ENCODE measurements at places on chromosomes 6 and 20. TPM values are rescaled to one million over a fixed set of nuclear protein-coding genes. Genes with fewer than 3 reads are reported as not detected.

DNA sequence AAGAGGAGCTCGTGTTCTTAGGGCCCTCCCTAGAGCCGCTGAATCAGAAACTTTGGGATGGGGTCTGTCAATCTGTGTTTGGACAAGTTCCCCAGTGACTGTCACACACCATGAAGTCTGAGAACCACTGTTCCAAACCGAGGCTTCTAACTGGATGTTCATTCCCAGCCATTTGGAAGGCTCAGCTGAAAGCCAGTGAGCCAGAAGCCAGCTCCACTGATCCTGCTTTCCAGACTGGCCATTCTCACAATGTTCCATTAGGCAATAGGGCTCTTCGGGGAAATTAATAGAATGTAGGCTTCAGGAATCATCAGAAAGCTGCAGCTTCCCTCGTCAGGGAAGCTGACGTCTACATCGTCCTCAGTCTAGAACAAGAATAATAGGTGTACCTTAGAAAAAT, 90.8 kb upstream of the QKI start:
- no peak overlapping the region for H3K27ac ChIP-seq
- no peaks in the 10 kb centered on the region for H3K4me1 ChIP-seq
- H3K4me3 ChIP-seq: no peak overlapping the region

DNA sequence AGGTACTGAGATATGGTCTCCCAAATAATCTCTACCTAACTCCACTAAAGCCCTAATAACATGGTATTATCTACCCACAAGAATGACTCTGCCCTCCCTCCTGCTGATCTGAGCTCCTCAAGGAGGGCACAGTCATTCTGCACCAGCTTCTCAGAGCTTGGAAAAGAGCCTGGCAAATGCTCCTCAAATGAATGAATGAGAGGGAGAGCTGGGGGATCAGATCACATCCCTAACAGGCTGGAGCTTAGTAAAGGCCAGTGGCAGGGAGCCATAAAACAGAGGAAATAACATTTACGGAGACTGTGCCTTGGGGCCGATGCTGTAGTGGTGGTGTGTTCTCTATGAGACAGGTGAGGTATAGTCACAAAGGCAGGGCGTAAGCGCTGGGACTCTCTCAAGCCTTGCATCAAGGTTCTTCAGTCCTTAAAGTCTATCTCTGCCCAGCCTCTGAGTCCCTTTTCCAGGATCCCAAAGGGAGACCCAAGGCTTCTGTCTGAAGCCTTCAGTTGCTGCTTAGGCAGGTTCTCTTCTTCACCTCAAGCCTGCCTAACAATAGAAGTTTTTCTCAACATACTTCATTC, 7.2 kb upstream of the NNAT start:
- peaks cover 71% of the 10 kb centered on the region for H3K36me3 ChIP-seq
- no peak overlapping the region for H3K27ac ChIP-seq
- H3K27me3 ChIP-seq: no peaks in the 10 kb centered on the region
- no peak overlapping the region for H3K4me3 ChIP-seq
- DNase-seq: no peak

GRCh38 chr6:110180228-110181008, at the start of gene CDC40:
CDC40 (plus strand) TSS chr6:110180427; CDS start chr6:110180445, 18 bp downstream.
- no peaks in the 10 kb centered on the region for H3K27me3 ChIP-seq
- DNase-seq: peak; percentile 38
- peaks cover 2% of the 10 kb centered on the region for H3K4me1 ChIP-seq
- peak within 1 kb of the TSS; percentile 79 for H3K4me3 ChIP-seq
- peak within 1 kb of the TSS; percentile 40 for H3K27ac ChIP-seq
- H3K36me3 ChIP-seq: no peaks in the 10 kb centered on the region

DNA sequence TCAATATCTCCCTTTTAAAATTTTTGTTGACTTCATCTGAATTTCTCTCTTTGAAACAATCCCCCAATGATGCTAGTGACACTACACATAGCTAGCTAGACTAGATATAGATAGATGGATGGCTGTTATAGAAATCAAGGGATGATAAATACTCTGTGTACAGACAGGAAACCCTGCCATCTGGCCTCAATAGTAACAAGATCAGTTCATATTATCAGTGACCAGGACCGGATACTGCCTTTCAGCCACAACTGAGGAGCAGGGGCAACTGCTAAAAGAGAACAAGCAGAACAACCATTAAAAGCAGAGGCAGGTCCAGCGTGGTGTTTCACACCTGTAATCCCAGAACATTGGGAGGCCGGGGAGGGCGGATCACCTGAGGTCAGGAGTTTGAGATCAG, 118.3 kb upstream of the FAM184A start:
- H3K27ac ChIP-seq: no peak overlapping the region
- no peaks in the 10 kb centered on the region for H3K4me1 ChIP-seq
- DNase-seq: no peak
- peaks cover 32% of the 10 kb centered on the region for H3K36me3 ChIP-seq
- no peak overlapping the region for H3K4me3 ChIP-seq

- no peak overlapping the region for H3K4me3 ChIP-seq
- H3K27me3 ChIP-seq: no peaks in the 10 kb centered on the region
- no peak overlapping the region for H3K27ac ChIP-seq
- H3K36me3 ChIP-seq: peaks cover 31% of the 10 kb centered on the region
Measured at GRCh38 chr6:154499855-154500589, 10.5 kb downstream of the CNKSR3 start.

DNA sequence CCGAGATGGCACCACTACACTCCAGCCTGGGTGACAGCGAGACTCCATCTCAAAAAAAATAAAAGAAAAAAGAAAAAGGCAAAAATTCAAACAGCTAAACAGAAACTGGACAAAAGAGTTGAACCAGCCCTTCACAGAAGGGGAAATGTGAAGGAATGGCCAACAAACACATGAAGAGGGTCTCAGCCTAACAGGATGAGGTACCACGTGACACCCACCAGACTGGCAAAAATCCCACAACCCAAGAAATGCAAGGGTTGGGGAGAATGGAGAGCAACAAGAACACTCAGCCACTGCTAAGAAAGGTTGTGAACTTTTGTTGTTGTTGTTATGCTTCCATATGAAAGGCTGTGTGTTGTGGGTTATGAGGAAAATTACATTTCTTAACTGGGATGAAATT, 357.7 kb downstream of the PREX1 start:
- no peaks in the 10 kb centered on the region for H3K36me3 ChIP-seq
- H3K27me3 ChIP-seq: peaks cover 5% of the 10 kb centered on the region
- H3K4me3 ChIP-seq: no peak overlapping the region
- no peaks in the 10 kb centered on the region for H3K4me1 ChIP-seq

- H3K4me3 ChIP-seq: no peak overlapping the region
- H3K27me3 ChIP-seq: peaks cover 7% of the 10 kb centered on the region
- no peaks in the 10 kb centered on the region for H3K4me1 ChIP-seq
- H3K27ac ChIP-seq: no peak overlapping the region
- no peaks in the 10 kb centered on the region for H3K36me3 ChIP-seq
Measured at GRCh38 chr6:56927538-56928453, 27.1 kb upstream of the BEND6 start.

DNA sequence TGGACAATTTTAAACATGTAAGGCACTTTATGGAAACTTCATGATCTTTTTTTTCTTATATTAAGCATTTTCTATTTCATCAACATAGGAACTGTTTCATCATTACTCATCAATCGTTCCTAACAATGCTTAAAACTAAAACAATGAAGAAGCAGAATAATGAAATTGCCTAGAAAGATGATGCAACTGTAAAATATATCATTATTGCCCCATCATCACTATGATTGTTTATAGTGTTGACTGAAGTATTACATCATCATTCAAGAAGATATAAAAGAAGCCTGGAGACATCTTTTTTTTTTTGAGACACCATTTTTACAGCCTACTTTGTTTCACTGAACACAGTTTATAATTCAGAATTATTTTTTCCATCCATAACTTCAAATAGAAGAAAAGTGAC, 147.2 kb downstream of the TRDN start:
- H3K36me3 ChIP-seq: no peaks in the 10 kb centered on the region
- DNase-seq: no peak
- H3K4me3 ChIP-seq: no peak overlapping the region
- H3K27ac ChIP-seq: no peak overlapping the region

- no peaks in the 10 kb centered on the region for H3K27me3 ChIP-seq
- no peak overlapping the region for H3K27ac ChIP-seq
- DNase-seq: no peak
- H3K4me3 ChIP-seq: no peak overlapping the region
- no peaks in the 10 kb centered on the region for H3K36me3 ChIP-seq
Measured at GRCh38 chr20:57999465-58000111, 228.9 kb downstream of the ANKRD60 start.

GRCh38 chr20:25270829-25271251, 23.0 kb downstream of the PYGB start:
- DNase-seq: no peak
- no peak overlapping the region for H3K4me3 ChIP-seq
- H3K27ac ChIP-seq: no peak overlapping the region
- H3K4me1 ChIP-seq: no peaks in the 10 kb centered on the region

DNA sequence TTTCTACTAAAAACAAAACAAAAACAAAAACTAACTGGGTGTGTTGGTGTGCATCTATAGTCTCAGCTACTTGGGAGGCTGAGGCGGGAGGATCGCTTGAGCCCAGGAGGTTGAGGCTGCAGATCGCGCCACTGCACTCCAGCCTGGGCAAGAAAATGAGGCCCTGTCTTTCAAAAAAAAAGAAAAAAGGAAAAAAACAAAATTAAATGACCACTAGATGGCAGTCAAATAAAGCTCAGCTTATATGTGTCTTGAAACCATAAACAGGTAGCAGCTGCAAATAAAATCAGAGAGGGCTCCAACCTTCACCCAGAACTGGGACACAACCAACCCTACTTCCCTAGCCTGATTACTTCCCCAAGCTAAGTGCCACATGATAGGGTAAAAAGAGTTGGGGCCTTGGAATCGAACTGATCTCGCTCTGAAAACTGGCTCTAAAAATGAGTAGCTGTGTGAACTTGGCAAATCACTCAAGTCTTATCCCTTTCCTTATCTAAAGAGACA, 67.1 kb upstream of the ADGRF4 start:
- H3K27me3 ChIP-seq: no peaks in the 10 kb centered on the region
- peaks cover 28% of the 10 kb centered on the region for H3K4me1 ChIP-seq
- H3K27ac ChIP-seq: peak overlapping the region; percentile 1
- H3K36me3 ChIP-seq: no peaks in the 10 kb centered on the region
- peak; percentile 45 for DNase-seq

GRCh38 chr6:13479971-13480434, 7.4 kb downstream of the GFOD1 start:
- H3K27me3 ChIP-seq: peaks cover 16% of the 10 kb centered on the region
- no peaks in the 10 kb centered on the region for H3K36me3 ChIP-seq
- no peak overlapping the region for H3K27ac ChIP-seq
- no peak overlapping the region for H3K4me3 ChIP-seq
- no peaks in the 10 kb centered on the region for H3K4me1 ChIP-seq

GRCh38 chr6:97841763-97842162, 558.7 kb upstream of the MMS22L start:
- no peak overlapping the region for H3K4me3 ChIP-seq
- no peak overlapping the region for H3K27ac ChIP-seq
- no peaks in the 10 kb centered on the region for H3K27me3 ChIP-seq
- H3K36me3 ChIP-seq: no peaks in the 10 kb centered on the region

DNA sequence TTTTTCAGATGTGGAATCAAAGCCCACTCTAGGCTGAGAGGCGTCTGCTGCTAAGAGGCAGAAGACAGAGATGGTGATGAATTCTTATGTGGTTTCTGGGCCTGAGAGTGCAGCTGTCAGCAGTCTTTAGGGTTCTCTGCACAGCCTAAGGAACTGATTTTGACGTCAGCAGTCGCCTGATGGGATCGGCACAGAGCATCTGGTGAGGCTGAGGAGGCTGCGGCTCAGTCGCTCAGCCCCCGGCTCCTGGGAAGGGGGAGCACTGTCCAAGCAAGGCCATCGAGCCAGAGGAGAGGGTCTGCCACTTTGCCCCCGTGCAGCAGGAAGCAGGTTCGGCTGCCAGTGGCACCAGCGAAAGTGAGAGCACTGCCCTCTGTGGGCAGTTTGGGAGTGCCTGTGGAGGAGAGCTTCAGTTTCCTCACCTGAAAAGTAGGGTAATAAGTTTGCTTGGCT, 92.5 kb downstream of the TCP11 start:
- H3K27me3 ChIP-seq: no peaks in the 10 kb centered on the region
- peak; percentile 60 for DNase-seq
- peaks cover 51% of the 10 kb centered on the region for H3K4me1 ChIP-seq
- no peak overlapping the region for H3K4me3 ChIP-seq
- peak overlapping the region; percentile 63 for H3K27ac ChIP-seq

- DNase-seq: no peak
- no peak overlapping the region for H3K27ac ChIP-seq
- no peaks in the 10 kb centered on the region for H3K27me3 ChIP-seq
Measured at GRCh38 chr6:34213772-34214171, 22.9 kb upstream of the HMGA1 start.

DNA sequence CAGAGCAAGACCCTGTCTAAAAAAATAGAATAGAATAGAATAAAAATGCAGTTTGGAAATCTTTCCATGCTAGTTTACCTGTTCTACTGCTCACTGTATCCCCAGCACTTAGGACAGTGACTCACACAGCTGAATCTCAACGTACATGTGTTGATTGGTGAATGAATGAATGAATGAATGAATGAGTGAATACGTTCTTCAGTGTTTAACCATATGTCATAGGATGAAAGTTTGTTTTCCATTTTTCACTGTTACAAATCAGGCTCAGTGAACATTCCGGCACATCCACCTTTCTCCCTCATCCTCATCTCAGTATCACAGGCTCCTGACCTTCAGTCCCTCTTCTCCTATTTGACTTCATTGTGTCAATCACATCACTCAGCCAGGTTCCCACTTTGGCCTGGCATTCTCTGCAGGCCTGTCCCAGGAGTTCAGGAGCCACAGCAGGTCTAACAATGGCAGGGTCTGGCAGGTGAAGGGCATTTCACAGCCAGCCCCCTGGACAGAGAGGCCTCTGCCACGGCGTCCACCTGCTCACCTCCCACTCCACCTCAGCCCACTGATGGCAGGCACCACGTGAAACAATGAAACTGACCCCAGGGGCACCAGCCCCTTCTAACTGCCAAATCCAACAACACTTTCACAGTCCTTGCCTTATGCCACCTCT, 7.9 kb downstream of the ZC3H12D start:
- no peak overlapping the region for H3K4me3 ChIP-seq
- peaks cover 21% of the 10 kb centered on the region for H3K4me1 ChIP-seq
- H3K36me3 ChIP-seq: no peaks in the 10 kb centered on the region
- no peak overlapping the region for H3K27ac ChIP-seq
- no peaks in the 10 kb centered on the region for H3K27me3 ChIP-seq

DNA sequence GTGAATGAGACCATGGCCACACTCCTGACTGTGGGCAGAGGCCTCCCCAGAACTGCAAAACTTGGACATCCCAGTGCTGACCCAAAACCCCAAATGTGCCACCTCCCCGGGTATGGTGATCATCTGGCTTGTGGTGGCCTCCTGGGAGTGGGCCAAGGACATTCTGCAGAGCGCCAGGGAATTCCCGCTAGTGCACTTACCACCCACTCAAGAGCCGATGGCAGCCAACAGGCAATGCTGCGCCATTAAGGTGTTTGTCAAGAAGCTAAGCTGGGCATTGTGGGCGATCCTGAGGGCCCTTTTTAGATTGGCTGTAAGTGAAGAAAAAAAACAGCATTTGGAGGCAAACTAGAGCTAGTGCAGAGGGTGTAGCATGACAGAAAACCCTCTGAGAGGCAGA, 9.4 kb downstream of the MMP24 start:
- peaks cover 4% of the 10 kb centered on the region for H3K36me3 ChIP-seq
- H3K4me3 ChIP-seq: no peak overlapping the region
- no peaks in the 10 kb centered on the region for H3K27me3 ChIP-seq
- no peaks in the 10 kb centered on the region for H3K4me1 ChIP-seq

GRCh38 chr20:42641886-42642285, 547.8 kb downstream of the PTPRT start:
- H3K36me3 ChIP-seq: no peaks in the 10 kb centered on the region
- no peak overlapping the region for H3K4me3 ChIP-seq
- no peaks in the 10 kb centered on the region for H3K27me3 ChIP-seq
- H3K27ac ChIP-seq: no peak overlapping the region
- H3K4me1 ChIP-seq: no peaks in the 10 kb centered on the region

The LRRC73 gene
- polyA plus RNA-seq: 0.49 TPM

The FOXS1 gene
- polyA plus RNA-seq: 0.96 TPM

The PLN gene
- 18.4 TPM for polyA plus RNA-seq

The PERP gene
- polyA plus RNA-seq: 77.6 TPM

The WFDC12 gene
- polyA plus RNA-seq: not detected

The TBXT gene
- polyA plus RNA-seq: 0.04 TPM

The ULBP2 gene
- 0.09 TPM for polyA plus RNA-seq

The LPIN3 gene
- 54.5 TPM for polyA plus RNA-seq
